ENCODE measurements at places on chromosomes 11 and 22. TPM values are rescaled to one million over a fixed set of nuclear protein-coding genes. Genes with fewer than 3 reads are reported as not detected.

Gene OR4P4
- not detected for total RNA-seq

Gene PPARA
- total RNA-seq: 9.8 TPM

Gene PGA5
- total RNA-seq: not detected

Gene TMEM86A
- 3.1 TPM for total RNA-seq

Gene SCT
- total RNA-seq: not detected

Data from cardiac ventricle fibroblast (primary cell).